ENCODE measurements at places on chromosomes 12 and 14.

GRCh38 chr12:47889040-47889439 is 15.8 kb downstream of the VDR start:
- DNase-seq, result peak; percentile 46

- no peak for DNase-seq
These were observed 73.3 kb upstream of the USP44 start for GRCh38 chr12:95624589-95624988.

DNA sequence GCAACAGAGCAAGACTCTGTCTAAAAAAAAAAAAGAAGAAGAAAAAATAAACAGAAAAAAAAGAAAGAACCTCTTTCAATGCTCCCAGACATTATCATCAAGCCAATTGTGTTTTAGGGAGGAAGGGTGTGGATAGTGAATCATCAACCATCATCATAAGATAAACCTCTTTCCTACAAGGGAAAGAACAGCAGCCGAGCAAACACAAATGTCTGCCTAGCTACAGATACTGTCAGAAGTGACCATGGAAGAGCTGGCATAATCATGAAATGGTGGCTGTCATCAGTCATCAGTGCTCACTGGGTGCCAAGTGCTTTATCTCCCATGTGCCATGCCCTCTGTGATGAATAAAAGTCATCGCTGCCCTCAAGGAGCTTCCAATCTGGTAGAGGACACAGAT is 46.6 kb downstream of the SLC17A8 start:
- DNase-seq, result no peak

DNA sequence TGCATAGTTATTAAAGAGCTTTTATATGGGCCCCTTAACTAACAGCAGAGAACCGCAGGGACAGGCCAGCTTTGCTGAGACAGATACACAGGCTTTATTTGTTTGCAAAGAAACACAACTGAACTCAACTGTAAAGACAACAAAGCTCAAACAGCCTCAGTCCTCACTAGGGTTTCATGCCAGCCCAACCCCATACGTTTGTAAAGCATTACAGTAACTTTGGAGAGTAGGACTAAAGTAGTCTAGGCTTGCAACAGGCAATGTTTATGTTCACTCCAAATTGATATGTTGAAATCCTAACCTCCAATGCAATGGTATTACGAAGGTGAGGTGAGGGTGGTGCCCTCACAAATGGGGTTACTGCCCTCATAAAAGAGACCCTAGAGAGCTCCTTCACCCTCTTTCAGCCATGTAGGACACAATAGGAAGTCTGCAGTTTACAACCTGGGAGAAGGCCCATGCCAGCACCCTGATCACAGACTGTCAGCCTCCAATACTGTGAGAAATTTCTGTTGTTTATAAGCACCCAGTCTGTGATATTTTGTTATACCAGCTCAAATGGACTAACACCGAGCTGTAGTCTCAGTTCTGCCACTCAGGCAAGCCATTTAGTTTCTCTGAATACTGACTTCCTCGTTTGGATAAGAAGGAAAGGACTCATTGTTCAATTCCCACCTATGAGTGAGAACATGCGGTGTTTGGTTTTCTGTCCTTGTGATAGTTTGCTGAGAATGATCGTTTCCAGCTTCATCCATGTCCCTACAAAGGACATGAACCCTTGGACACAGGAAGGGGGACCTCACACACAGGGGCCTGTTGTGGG is 35.2 kb downstream of the PPM1H start:
- no peak for DNase-seq

DNA sequence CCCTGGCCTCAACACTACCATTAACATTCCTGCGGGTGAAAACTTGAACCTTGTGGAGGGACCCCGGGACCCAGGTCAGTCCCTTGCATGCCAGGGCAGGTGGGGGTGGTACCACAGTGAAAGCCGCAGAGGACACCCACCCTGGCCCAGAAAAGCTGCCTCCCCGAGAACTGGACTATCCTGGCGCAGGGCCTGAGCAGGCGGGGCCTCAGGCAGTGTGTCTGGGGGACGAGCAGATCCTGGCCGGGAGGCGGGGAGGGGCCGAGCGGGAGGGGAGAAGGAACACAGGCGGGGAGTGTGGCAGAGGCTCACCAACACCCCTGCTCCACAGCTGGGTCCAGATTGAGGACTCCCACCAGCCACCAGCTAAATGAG is 10.0 kb downstream of the AHNAK2 start:
- no peak for DNase-seq

- no peak for DNase-seq
These were observed 203.3 kb upstream of the NUDT4 start for GRCh38 chr12:93174473-93174872.

GRCh38 chr12:57243521-57244311 is 7.3 kb downstream of the STAC3 start:
- DNase-seq, result peak; percentile 76

DNA sequence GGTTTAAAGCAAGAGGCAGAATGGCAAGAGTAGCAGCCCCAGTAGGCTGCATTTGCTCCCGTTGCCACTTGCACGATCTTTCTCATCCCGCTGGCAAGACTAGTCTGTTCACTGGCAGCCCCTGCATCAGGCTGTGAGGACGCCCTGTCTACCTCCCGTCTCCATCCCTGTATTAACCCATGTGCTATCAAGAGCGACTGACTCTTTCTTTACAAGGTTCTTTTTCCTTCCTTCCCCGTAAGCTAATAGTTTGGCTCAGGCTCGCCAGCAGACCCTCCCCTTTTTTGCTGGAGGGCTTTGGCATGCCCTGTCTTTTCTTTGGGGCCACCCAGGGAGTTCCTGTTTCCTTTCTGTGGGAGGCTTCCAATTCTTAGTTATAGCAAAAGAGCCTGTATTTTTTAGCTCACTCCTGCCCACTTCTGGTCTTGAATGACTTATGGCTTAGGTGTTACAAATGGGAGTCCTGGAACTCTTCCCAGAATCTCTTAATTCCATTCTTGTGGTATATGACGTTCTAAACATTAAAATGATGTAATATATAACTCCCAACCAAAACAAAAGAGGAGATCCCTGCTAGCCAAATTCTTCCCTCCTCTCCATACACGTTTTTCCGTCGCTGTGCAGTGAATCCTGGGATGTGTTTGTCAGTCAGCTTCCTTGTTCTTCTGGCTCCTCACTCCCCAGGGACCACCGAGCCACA is 149.0 kb downstream of the PRKCH start:
- DNase-seq, result no peak

GRCh38 chr12:48980953-48981756 is 3.0 kb downstream of the WNT1 start:
- peak; percentile 66 for DNase-seq

- no peak for DNase-seq
These were observed 70.6 kb downstream of the FSCB start for GRCh38 chr14:44436458-44436857.

- no peak for DNase-seq
These were observed 54.2 kb upstream of the LRRK2 start for GRCh38 chr12:40170593-40170992.

DNA sequence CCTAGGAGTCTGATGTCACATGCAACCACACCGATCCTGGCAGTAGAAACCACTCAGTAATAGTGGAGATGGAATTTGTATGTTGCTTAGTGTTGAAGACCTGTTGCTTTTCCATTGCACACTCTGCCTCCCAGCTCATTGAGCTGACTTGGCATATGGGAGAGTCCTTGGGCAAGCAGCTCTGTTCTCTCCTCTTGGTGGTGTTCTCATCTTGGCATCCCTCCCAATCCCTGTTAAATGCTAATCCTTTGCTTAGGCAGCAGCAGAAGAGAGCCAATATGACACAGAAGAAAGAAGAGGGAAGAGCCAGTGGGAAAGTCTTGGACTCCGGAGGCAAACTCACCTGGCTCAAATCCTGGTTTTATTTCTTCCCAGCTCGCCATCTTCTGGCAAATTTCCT is 178.0 kb upstream of the CAND1 start:
- no peak for DNase-seq

DNA sequence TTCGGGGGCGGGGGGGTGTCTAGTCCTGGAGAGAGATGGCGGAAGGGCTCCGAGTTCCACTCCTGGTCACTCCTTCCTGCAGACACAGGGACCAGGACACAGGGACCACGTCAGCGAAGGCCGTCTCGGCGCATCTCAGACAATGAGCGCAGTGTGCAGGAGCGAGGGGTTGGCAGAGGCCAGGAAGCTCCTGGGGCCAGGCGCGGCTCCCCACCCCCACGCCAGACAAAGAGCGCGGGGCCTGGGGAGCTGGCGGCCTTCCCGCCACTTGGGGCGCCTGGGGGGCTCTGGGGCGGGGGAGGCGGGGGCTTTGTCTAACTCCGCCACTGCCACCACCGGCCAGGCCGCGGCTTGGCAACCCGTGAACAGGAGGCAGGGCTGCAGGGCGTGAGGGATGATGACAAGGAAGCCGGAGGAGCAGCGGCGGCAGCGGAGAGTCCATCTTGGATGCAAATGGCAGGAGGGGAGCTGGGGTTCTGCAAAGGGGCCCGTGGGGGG is 2.2 kb downstream of the CDK2AP1 start:
- DNase-seq, result peak; percentile 49

- peak; percentile 67 for DNase-seq
These were observed 110.7 kb downstream of the NCOR2 start for GRCh38 chr12:124456652-124457152.

- DNase-seq, result no peak
These were observed 108.8 kb downstream of the KITLG start for GRCh38 chr12:88471331-88472045.

DNA sequence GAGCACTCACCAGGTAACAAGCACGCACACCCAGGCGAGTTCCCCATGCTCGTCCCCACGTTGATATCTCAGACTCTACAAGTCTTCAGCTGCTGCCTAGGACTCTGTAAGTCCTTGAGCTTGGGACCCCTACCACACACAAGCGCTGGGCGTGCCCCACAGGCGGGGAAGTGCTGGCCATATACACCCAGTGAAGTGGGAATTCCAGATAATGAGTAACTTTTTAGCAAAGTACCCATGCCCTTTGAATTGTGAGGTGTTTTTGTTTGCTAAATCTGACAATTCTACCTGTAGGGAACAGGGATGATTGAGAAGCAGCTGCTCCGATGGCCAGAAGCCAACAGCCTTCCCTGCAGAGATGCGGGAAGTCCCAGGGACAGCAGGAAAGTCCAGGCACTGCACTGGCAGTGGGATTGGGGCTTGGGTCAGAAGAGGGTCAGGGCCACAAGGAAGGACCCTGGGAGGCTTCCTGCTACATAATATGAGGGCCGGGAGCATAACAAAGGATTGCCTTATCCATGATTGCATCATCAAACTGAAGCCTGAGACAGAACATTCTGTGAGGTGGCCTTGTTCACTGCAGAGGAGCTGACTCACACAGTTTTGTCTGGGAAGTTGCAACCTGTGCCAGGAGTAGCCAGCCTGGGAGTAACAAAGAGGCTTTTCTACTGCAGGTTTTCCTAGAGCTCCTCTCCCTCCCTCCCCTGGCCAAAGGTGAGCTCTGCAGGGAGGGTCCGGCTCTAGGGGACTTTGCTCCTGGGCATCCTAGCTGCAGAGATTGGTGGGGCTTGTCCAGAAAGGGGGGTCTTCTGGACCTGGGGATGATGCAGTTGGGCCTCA is 13.2 kb upstream of the SERPINA3 start:
- DNase-seq, result no peak

DNA sequence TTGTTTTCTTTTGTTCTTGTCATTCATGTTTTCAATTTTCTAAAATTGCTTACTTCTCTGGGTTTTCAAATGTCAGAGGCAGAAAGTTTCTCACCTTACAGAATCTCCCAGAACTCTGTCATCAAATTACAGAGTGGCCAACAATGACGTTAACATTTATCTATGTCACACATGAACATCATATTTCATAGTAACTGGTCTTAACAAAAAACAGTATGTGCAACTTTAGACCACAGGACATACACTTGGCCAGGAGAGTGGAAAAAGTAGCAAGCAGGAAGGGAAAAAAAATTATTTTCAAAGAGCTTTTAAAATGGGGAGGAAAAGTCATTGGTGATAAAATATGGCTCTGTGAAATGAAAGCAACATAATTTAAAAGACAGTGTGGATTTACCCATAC is 426.5 kb downstream of the MED13L start:
- DNase-seq, result no peak

GRCh38 chr12:95538006-95538405 is 13.3 kb downstream of the USP44 start:
- DNase-seq, result no peak

DNA sequence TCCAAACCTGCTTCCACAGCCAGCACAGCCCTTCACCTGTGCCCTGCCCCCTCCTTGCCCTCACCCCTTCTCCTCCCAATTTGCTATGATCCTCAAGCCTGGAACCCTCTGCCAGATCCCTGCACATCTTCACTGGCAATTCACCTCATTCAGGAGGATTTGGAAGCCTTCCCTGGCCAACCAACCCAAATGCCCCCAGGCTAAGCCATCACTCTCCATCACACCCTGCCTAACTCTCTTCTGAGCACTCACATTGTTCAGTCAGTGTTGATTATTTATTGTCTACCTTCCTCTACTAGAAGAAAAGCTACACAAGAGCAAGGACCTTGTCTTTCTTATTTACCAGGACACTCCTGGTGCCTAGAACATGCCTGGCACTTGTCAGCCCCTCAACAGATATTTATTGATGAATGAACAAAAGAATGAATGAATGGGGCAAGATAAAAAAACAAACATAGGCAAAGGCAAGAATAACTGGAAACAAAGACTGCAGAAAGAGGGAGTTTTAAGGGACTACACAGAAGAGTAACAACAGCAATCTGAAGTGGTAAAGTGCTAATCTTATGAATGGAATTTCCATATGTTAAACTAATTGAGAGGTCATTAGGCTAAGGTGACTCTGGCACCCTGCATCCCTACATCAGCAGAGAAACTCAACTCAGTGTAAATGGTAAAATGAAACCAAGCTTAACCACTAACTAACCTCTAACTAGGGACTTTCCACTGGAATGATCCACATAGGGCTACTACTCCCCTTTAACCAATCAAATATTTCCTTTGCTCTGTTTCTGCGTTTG is 33.4 kb downstream of the TMTC1 start:
- DNase-seq, result no peak

- DNase-seq, result no peak
These were observed 359.8 kb downstream of the PCNX1 start for GRCh38 chr14:71267007-71267513.

GRCh38 chr14:96225745-96226151 is 21.1 kb downstream of the BDKRB2 start:
- DNase-seq, result no peak

DNA sequence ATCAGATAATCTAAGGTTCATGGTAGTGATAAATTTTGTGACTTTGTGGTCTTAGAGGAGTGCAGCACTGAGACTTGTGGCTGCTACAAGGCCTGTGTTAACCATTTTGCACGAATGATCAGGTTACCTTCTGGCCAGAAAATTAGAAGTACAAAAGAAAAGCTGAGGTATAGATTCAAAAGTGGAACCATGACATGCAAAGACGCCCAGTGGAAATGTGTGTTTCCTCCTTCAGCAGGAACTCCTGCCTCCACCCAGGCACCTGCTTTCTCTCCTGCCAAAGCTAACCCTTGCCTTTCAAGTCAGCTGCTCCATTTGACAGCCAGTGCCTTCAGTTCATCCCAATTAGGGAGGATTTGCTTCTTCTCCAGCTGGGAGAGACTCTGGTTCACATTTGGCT is 10.1 kb downstream of the PDE6H start:
- DNase-seq, result no peak

DNA sequence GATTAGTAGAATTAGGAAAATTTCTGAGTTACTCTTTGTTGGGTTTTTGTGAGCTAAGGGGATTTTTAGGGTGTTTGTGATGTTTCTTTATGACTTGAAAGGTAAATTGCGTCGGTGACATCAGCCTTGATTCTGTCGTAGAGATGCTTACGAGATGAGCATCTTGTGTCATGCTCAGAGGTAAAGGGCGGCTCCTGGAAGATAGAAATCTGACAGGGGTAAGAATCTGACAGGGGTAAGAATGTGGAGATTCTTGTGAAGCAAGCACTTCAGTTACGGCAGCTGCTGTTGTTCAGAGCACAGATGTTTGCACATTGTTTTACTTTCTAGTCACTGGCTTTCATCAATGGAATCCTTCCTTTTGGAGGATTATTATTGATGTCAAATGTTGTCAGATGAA is 22.5 kb downstream of the EML1 start:
- DNase-seq, result no peak

All from CD4-positive, alpha-beta T cell treated with Interleukin-1 beta for 1 hour (primary cell).